ENCODE measurements at places on chromosomes 5 and 9.
A peak's percentile ranks its signal among the peaks of the same experiment; 100 is the strongest.

DNA sequence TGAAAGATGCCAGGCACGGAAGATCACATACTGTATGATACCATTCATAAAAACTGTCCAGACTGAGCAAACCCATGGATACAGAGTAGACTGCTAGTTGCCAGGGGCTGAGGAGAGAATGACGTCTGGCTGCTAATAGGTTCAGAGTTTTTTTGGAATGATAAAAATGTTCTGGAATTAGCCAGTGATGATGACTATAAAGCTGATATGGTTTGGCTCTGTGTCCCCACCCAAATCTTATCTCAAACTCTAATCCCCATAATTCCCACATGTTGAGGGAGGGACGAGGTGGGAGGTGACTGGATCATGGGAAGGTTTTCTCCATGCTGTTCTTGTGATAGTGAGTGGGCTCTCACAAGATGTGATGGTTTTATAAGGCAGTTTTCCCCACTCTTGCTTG, 37.4 kb downstream of the CAMSAP1 start:
- no peak for DNase-seq

- no peak for DNase-seq
Measured at GRCh38 chr5:168302785-168303184, 11.3 kb downstream of the WWC1 start.

DNA sequence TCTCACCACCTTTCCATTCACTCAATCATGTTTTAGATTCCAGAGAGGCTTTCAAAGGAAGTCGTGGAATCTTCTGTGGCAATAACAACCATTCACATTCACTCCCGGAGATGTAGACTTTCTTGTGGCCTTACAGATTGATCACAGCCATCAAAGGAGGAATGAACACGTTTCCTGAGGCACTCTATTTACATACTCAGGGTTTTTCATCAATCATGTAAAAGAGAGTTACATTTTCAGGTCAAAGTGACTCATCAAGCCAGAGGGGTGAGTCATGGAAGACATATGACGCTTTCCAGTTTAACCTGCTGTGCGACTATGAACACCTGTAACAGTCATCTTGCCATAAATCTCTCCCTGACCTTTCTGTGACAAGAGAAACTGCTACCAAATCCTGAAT, 39.3 kb upstream of the RAD23B start:
- no peak for DNase-seq

- no peak for DNase-seq
Measured at GRCh38 chr5:145068721-145069120, 766.4 kb downstream of the PRELID2 start.

GRCh38 chr9:132762896-132763295, 92.6 kb downstream of the GTF3C4 start:
- no peak for DNase-seq

DNA sequence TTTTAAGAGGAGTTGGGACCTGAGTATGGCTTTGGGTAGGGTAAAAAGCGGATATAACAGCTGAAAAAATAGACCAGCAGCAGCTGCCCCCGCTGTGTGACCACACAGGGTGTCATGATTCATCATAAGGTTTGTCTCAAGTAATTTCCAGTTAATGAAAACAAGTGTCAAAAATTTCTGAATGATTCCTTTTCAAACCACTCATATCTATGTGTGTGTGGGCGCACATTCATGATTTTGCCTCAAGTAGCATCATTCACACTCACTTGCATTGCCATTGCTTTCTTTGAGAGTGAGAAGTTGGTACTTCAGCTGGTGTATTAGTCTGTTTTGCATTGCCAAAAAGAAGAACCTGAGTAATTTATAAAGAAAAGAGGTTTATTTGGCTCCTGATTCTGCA, 12.1 kb upstream of the TNFAIP8 start:
- DNase-seq, result no peak

- no peak for DNase-seq
Measured at GRCh38 chr9:16398691-16399090, 471.8 kb downstream of the BNC2 start.

DNA sequence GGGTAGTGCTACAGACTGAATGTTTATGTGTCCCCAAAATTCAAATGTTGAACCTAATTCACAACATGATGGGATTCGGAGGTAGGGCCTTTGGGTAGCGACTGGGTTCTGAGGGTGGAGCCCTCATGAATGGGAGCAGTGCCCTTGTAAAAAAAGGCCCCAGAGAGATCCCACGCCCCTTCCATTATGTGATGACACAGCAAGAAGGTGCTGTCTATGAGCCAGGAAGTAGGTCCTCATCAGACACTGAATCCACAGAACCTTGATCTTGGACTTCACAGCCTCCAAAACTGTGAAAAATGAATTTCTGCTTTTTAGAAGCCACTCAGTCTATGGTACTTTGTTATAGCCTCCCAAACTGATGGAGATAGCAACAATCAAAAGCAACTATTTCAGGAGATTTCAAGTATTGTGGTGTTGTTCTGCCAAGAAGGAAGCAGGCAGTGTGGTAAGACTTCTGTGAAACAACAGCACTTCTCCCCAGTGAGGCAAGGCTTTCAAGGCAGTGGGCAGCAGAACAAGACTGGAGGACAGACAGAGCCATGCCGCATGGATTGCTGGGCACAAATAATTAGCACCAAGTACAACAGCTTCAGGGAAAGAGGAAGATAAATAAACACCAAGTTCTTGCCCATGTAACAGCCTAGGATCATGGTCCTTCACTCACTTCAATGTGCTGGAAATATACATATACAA, 76.1 kb downstream of the OR2K2 start:
- DNase-seq, result no peak

- no peak for DNase-seq
Measured at GRCh38 chr9:96087669-96088299, 212.3 kb downstream of the ERCC6L2 start.

GRCh38 chr9:95025213-95026147, 292.0 kb downstream of the FANCC start:
- DNase-seq, result peak; percentile 64

GRCh38 chr9:14097666-14098415, 216.1 kb downstream of the NFIB start:
- no peak for DNase-seq

GRCh38 chr9:5719100-5719926, 90.4 kb downstream of the RIC1 start:
- DNase-seq, result no peak

- no peak for DNase-seq
Measured at GRCh38 chr9:83030391-83031107, 32.4 kb downstream of the RASEF start.

GRCh38 chr5:4700069-4700468, 440.1 kb upstream of the ADAMTS16 start:
- peak; percentile 73 for DNase-seq

- DNase-seq, result no peak
Measured at GRCh38 chr5:103474677-103475076, 87.9 kb downstream of the NUDT12 start.

- DNase-seq, result no peak
Measured at GRCh38 chr5:115641948-115642347, 16.1 kb upstream of the TMED7 start.

DNA sequence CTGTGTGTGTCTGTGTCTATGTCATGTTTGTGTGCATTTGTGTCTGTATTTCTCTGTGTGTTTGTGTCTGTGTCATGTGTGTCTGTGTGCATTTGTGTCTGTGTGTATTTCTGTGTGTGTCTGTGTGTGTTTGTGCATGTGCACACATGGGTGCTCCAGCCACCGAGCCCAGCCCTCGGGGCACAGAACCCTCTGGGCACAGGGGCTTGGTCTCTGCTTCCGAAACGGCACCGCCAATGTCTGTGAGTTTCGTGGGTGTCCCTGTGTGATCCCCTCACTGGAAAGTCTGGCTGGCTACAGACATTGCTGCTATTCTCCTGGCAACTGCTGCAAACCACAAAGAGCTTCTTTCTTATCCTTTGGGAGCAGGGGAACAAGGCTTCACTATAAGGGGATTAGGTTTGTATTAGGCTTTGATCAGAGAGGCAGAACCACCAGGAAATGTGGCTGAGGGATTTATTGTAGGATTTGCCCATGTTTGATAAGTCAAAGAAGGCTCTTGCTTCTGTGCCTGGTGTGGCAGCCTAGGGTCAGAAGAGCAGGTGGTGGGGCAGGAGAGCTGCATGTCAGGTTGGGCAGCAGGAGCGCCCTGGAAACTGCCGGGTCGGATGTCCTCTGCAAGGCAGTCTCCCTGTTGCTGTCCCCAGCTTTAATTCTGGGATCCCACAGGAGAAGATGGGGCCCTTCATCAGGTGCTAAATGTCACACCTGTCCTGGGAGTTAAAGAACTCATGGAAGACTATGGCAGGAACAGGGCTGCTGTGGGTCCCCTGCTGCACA, 39.6 kb upstream of the FCN1 start:
- no peak for DNase-seq

DNA sequence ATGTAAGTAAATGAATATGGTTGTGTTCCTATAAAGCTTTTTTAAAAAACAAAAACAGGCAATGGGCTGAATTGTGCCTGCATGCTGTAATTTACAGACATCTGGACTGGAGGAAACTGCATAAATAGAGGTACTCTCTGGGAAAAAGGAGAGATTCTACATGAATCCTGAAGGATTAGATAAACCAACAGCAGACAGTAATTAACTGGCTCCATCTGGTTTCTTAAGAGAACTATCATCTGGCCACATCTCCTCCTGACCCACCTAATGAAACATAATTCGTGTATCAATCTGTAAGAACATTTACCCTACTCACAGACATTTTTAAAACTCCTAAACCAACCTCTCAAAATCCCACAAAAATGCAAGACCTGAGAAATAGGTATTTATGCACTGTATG, 528.1 kb upstream of the ST8SIA4 start:
- peak; percentile 30 for DNase-seq

DNA sequence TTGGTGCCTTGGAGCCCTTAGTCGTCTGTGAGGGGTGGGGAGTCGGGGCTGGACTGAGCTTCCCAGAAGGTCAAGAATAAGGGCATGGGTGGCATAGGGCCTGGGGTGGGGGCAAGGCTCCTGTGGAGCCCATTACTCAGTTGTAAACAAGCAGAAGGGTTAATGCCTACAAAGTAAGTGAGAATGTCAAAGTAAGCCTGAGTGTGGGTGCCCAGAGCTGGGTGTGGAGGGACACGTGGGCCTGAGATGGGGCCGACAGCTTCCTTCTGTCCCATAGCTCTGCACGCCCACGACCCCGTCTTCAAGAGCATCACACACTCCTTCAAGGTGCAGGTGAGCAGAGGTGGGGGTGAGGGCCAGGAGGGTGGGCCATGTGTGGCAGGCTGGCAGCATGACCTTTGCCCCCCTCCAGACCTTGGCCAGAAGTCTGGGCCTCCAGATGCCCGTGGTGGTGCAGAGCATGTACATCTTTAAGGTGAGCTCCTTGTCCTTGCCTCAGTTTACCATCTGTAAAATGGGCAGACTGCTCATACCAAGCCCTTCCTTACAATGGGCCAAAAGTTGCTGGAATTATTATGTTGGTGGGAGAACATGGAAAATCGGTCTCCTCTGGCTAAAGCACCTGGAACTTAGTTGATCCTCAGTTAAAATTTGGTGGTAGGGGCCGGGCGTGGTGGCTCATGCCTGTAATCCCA, 11.1 kb downstream of the DOLK start:
- no peak for DNase-seq

- DNase-seq, result no peak
Measured at GRCh38 chr9:106019039-106019680, 324.8 kb downstream of the TMEM38B start.

DNA sequence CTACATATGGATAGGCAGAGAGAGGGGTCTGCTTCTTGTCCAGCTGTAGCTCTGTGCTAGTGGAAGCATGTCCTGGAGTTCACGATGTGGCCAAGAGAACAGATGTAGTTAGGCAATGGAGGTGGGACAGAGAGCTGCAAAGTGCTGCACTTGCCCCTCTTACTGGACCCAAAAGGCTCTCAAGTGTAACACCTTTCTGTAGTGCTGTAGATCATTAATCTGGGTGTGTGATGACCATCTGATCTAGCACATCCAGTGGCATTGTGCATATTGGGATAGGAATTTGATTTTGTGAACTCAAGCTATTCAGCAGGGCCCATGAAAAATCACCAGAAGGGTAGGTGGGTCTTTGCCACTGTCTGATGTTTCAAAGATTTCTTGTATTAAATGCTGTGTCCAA, 151.4 kb downstream of the KDM4C start:
- DNase-seq, result no peak

- no peak for DNase-seq
Measured at GRCh38 chr9:83472221-83472665, 66.0 kb downstream of the FRMD3 start.

GRCh38 chr9:73162987-73163768, 11.5 kb downstream of the ANXA1 start:
- no peak for DNase-seq

DNA sequence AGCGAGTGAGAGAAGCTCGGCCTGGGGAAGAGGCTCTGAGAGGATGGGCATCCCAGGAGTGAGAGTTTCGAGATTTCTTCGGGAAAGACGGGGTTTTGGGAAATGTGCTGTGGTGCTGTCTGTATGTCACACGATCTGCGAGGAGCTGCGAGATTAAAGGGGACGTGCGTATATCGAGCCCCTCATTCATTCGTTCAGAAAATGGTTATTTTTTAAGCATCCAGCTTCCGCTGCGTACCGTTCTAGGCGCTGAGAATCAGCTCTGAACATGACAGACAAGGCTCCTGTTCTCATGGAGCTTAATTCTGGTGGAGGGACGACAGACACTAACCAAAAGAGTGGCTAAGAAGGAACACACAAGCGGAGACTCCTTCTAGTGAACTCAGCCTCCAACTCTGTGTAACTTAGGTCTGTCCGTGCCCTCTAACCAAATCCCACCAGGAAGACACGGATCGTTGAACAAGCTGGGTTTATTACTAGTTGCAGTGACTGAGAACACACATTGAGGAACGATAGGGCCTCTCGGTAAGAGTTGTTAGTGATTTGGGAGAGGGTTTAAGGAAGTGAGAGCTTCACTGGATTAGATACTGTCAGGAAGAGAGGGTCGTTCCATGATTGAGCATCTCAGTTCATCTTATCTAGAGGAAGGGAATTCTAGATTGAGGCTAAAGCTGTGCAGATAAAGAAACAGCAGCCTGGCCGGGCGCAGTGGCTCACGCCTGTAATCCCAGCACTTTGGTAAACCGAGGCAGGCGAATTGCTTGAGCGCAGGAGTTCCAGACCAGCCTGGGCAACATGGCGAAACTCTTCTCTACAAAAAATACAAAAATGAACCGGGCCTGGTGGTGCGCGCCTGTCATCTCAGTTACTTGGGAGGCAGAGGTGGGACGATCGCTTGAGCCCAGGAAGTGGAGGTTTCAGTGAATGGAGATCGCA, 1.0 kb upstream of the FBXW11 start:
- DNase-seq, result no peak

DNA sequence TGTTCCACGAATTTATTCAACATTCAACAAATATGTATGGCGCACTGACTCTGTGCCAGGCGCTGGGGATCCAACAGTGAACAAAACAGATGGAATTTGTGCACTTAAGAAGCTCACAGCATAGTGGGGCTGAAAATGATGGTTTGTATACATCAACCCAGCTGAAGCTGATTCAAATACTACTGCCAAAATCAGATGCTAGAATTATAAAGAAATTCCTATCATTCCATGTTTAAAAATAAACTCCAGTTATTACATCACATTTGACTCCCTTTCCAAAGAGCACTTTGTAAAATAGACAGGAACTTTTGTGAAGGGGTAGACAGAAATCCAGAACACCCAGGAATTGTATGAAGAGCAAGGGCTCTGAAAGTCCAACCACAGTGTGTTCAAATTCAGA, 54.1 kb downstream of the ZNF608 start:
- DNase-seq, result no peak

All from D341Med (cell line).